ENCODE measurements at places on chromosomes 6 and 20.

- DNase-seq = no peak
These were observed 11.0 kb upstream of the HDGFL1 start for GRCh38 chr6:22558288-22558882.

DNA sequence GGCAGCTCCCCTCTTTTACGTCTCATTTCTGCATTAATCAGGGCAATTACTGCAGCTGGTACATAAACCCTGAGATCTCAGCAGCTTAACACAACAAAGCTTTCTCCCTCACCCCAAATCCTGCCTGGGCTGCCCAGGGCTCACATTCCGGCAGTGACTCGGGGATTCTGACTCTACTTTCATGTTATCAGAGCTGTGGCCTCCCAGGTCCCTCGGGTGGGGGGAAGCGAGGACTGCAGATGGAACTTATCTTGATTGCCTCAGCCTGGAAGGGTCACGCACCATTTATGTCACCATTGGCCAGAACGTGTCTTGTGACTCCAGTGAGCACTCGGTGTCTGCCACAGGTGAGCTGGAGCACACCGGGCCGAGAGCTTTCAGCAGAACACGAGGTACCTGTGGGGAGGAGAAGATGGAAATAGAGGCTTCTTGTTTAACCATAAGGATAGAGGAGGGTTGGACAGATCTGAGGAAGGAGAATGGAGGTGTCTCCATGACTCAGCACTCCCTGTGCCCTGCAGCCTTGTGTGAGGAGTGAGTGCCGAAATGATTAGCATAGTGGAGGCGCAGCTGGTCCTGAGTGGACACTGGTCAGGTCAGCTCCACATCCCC lies 88.5 kb upstream of the EXOC2 start:
- no peak for DNase-seq

DNA sequence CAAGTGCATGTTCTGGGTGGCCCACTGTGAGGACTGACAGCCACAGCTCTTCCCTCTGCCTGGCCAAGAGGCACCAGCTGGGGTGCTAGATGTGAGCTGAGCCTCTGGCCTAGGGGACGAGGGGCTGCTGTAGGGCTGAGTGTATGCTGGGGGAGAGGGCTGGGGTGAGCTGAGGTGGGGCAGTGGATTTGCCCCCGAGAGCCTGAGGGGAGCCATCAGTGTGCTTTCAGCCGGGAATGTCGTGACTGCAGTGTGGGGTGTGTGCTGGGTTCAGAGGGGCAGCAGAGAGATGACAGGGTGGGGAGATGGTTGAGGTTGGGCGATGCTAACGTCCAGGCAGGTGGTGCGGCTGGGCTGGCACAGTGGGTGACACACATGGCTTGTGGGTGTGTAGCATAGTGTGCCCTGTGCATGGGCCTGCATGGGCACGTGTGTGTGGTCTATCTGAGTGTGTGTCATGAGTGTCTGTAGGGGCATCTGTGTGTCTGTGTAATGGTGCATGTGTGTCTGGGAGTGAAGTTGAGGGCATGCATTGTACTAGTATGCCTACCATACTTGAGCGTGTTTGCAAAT lies 46.0 kb upstream of the BLCAP start:
- DNase-seq = no peak

GRCh38 chr6:42507901-42508300 lies 55.9 kb upstream of the UBR2 start:
- DNase-seq = no peak

DNA sequence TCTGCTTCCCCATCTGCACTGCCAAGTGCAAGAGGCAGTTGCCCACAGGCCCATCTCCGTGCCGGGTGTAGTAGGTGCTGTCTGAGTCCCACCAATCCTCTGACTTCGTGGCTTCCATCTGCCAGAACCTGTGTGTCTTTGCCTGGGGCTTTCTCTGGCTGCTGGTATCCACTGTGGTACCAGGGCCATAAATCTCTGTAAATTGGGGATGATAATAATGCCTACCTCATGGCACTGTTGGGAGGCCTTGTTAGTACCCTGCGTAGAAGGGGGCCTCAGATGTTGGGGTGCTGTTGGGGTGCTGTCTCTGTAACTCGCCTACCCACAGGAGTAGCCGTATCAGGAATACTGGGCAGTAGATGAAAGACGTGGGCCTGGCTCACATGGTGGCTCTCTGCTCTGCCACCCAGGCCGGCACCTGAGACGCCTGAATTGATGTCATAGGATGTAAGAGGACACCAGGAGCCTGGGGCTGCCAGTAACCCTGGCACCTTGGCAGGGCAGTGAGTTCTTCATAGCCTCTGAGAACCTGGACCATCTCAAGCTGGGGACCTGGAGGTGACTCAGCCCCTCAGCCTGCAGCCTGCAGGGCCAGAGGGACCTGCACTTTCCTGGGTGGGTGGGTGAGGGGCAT lies 94.1 kb upstream of the RNF24 start:
- no peak for DNase-seq

DNA sequence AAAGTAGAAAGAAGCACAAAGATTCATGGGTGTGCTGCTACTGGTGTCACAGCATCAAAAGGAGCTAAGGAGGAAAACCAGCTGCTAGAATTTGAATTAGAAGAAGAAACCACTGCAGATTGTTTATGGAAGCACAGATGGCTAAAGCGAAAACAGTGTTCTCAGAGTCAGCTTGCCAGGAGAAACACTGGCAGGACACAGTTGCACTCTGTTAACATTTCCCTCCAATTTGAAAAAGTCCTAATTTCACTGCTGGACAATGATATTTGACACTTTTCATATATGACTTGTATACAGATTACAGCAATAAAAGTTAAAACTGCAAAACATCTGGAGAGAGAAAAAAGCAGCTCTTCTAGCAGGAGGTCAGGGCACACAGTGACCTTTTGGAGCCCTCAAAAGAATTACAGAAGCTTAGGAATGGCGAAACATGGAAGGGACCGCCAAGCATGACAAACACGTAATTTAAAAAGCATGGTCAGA lies 314.5 kb downstream of the COL12A1 start:
- DNase-seq = no peak

All from brain (organoid and tissue), 16 donors.